ENCODE measurements at places on chromosomes 3 and 15.

DNA sequence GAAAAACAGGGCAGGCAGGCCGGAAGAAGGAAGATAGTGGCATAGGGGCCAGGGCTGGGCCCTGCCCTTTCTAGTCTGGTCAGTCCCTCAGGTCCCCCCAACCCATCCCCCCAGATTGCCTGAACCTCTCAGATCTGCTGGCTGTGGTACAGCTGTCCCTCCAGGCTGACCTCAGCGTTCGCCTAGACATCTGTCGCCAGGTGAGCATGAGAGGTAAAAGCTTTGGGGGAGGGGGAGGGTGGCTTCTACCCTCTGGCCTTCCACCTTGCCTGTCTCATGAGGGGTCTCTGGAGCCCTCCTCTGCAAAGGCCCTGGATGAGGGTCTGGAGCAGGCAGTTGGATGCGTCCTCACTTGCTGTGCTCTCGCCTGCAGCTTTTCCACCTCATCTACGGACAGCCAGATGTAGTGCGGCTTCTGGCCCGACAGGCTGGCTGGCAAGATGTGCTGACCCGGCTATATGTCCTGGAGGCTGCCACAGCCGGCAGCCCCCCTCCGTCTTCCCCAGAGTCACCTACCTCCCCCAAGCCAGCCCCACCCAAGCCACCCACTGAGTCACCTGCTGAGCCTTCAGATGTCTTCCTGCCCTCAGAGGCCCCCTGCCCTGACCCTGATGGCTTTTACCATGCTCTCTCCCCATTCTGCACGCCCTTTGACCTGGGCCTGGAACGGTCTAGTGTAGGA is 20.2 kb downstream of the NBEAL2 start:
- no peak for DNase-seq

- DNase-seq = no peak
These were observed 43.2 kb upstream of the ZNF148 start for GRCh38 chr3:125418306-125418705.

- DNase-seq = no peak
These were observed 75.9 kb downstream of the GABRG3 start for GRCh38 chr15:27046880-27047279.

DNA sequence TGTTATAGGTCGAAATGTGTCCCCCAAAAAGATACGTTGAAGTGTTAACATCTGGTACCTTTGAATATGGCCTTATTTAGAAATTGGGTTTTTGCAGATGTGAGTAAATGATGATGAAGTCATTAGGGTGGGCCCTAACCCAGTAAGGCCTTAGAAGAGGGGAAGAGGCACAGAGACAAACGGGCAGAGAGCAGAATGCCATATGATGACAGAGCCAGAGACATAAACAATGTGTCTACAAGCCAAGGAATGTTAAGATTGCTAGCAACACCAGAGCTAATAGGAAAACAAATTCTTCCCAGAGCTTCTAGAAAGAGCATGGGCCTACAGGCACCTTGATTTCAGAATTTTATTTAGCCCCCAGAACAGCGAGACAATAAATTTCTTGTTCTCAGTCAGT is 693.1 kb upstream of the NECTIN3 start:
- DNase-seq = no peak

GRCh38 chr3:141392897-141393734 is 24.8 kb downstream of the ZBTB38 start:
- DNase-seq = no peak

GRCh38 chr3:27357665-27358258 is 11.4 kb downstream of the NEK10 start:
- DNase-seq = no peak

GRCh38 chr15:28994142-28994830 is 108.5 kb downstream of the APBA2 start:
- no peak for DNase-seq

- DNase-seq = no peak
These were observed 192.1 kb downstream of the CBLB start for GRCh38 chr3:105676621-105677300.

DNA sequence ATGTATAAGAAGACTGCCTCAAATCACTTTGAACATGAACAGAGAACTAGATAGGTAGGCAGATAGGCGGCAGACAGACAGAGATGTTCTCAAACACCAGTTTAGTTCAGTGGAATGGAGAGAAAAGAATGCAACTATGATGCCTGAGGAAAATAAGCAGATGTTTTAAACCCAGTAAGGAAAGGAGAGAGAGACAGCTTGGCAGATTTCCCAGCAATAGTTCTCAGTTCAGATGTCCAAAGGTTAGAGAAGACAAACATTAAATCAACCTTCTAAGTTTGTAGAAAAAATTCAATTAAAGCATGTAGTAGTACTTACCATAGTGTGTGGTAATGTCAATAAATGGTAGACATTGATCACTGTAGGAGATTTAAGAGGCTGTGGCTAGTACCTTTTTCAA is 209.6 kb upstream of the PFN2 start:
- DNase-seq = no peak
